Iris pigment epithelial cell (primary cell): ENCODE measurements at places on chromosomes 3 and 15.

DNA sequence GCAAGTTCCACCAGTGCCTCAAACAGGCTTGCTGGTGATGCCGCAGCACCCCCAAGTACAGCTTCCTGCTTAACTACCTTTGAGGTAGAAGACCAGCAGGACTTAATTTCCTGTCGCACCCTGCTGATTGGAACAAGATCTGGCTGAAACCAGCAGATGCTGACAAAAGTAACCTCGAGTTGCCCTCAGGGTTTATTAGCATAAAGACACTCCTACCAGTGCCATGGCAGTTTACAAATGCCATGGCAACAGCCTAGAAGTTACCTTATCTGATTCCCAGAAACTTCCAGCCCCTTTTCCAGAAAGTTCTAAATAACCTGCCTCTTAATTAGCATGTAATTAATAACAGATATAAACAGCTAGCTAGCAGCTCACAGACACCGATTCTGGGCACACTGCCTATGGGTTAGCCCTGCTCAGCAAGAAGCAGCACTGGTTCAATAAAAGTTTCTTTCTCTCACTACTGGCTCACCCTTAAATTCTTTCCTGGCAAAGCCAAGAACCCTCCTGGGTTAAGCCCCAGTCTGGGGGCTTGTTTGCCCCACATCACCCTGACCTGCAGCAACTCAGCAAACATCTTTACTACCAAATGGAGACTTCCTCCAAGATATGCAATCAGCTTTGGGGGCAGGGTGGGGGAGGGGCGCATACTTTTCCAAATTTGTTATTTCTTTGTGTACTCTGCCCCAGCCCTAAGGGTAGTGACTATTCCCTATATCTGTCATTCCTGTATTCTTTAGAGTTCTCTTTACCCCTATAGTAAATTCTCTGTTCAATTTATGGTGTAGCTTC, 54.2 kb downstream of the MAP4 start:
- DNase-seq, result no peak

- DNase-seq, result no peak
These were observed 781 bp upstream of the DPH6 start for GRCh38 chr15:35546511-35547381.

- peak; percentile 20 for DNase-seq
These were observed 437.4 kb upstream of the TPRG1 start for GRCh38 chr3:188734395-188734794.

DNA sequence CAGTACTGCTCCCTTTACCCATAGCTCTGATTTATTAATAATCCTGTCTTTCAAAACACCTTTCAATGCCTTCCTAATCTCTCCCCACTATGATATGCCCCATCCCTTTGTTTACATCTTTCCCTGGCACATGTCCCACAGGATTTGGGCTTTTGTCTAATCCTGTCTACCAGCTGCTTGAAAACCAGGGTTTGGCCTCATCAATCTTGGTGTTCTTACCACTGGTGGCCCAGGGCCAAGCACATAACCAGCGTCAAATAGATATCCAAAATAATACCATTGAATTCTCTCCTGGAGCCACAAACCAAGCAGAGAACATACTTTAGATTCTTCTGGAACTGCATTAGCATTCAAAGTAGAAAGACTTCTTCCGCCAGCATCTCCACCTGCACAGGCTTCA, 104.8 kb upstream of the PPP2R3A start:
- no peak for DNase-seq

DNA sequence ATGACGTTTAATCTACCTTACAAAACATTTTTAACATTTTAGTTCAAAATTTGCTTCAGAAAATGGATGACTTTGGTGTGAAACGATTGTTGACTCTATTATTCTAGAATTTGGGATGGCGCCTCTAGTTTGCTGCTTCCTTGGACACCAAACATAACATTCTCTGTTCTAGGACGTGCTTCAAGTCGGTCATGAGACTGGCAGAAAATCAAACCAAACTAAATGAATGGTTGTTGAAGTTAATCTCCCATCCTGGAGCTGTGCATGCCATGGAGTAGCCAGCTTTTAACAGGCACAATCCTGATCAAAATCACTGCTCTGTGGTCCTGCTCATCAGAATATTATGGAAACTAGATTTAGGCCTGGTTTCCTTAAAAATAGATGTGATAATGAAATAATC, 9.6 kb upstream of the LRRFIP2 start:
- DNase-seq, result no peak

GRCh38 chr3:14565868-14566588, 25.9 kb upstream of the GRIP2 start:
- peak; percentile 70 for DNase-seq

- DNase-seq, result peak; percentile 70
These were observed 51.7 kb downstream of the CLDN11 start for GRCh38 chr3:170470063-170471016.

GRCh38 chr3:13972679-13973379, 93.0 kb upstream of the WNT7A start:
- no peak for DNase-seq

DNA sequence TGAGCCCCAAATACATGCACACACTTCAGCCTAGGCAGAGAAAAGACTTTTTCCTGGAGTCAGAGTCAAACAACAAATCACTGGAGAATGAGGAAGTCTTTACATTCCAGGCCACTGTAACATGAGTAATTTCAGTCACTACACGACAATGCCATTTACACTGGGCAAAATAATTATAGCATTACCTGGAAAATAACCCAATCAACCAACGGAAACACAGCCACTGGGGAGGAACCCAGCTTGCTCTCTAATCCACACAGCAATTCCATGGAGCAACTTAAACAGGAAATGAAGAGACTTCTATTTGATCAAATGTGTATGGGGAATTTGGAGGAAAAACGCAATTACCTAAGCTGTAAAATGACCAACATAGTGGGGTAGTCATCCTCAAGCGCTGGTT, 15.2 kb downstream of the FSTL1 start:
- DNase-seq, result peak; percentile 73

DNA sequence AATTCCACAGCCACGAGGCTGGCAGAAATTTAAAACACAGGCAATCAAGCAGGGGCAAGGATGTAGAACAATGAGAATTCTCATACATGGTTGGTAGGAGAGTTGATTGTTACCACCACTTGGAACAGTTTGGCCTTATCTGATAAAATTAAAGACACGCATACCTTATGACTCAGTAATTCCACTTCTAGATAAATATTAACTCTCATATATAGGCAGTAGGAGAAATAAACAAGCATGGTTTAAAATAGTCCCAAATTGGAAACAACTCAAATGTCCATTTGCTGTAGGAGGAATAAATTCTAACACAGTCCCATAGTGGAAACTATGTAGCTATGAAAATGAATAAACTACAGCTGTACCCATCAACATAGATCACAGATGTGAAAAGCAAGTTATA, 42.3 kb upstream of the USP3 start:
- DNase-seq, result peak; percentile 80

DNA sequence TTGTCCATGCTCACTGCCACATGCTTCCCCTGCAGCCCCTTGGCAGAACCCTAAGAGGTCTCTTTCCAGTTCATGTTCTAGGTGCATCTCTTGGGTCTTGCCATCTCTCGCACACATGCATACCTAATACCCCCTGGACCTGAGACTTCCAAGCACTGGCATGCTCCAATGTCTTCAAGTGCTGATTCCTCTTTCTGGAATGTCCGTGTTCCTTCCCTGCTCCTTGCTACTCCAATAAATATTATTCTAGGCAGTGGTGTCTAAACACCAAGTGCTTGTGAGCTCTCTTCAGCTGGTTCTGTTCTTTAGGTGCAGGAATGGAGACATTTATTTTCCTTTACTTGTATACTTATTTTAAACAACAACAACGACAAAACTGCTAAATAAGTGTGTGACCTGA, 370.1 kb downstream of the LPP start:
- DNase-seq, result no peak

DNA sequence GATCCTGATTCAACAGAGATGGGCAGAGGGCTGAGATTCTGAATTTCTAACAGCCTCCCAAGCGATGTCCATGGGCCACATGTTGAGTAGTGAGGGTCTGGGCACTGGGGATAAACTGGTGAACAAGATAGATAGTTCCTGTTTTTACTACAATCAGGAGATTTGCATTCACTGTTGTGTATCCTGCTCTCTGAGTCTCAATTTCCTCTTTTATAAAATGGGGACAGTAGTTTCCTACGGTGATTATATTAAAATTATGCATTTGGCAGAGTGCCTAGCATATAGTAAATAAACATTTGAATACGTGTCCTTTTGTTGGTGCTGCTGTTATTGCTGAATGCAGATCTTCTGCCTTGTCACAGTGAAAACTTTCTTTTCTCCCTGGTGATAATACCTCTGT, 102.5 kb downstream of the MYH15 start:
- no peak for DNase-seq

GRCh38 chr3:189169728-189170127, 2.0 kb upstream of the TPRG1 start:
- DNase-seq, result no peak

DNA sequence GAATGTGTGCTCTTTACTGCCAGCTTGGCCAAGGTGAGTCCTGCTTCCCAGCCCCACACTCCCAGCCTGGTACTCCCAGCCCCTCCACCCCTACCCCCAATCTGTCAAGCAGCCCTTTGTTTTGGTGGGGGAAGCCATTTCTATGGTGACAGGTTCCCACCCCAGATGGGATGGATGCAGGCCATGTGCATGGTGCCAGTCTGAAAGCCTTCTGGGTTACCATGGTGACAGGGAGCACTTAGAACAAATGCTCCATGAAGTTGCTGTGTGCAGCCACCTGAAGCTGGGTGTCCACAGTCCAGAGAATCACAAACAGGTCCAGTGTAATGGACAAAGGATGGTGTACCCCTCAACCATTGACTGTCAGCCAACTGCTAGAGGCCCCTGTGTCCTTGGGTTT, 19.1 kb upstream of the VILL start:
- no peak for DNase-seq

DNA sequence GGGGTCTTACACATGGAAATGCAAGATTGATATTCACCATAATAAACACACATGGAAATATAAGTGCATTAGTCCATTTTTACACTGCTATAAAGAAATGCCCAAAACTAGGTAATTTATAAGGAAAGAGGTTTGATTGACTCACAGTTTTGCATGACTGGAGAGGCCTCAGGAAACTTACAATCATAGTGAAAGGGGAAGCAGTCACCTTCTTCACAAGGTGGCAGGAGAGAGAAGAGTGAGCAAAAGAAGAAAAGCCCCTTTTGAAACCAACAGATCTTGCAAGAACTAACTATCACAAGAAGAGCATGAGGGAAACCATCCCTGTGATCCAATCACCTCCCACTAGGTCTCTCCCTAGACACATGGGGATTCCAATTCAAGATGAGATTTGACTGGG, 111.7 kb upstream of the TP63 start:
- DNase-seq, result no peak

DNA sequence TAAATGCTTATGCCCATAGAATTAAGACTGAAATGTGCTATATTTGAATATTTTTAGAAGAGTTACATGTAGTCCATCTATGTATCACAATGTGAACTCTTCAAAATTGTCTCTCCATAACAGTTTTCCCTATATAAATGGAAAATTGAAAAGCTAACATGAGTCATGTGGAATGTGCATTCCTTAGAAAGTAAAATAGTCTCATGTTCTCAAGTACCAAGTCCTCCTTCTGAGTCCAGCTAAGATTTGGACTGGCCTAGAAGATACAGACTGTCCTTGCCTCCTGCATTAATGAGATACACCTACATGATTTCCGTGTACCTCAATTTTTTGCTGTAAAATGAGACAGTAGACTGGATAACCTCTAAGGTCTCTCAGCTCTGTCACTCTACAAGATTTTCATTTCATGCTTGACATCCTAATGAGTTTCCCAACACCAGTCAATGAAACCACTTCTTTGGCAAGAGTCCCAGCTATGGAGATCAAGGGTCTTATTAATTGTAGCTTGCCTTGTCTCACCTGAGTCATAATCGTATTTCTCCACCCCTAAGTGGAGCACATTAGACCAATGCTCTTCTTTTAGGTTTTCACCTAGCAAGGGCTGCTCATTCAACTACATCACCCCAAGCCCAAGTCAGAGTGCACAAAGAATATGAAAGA, 350.6 kb upstream of the IL12A start:
- DNase-seq, result peak; percentile 60

GRCh38 chr15:53470743-53471142, 288.7 kb downstream of the WDR72 start:
- DNase-seq, result peak; percentile 2

- peak; percentile 75 for DNase-seq
These were observed 27.6 kb upstream of the ADAMTSL3 start for GRCh38 chr15:83626171-83626802.

DNA sequence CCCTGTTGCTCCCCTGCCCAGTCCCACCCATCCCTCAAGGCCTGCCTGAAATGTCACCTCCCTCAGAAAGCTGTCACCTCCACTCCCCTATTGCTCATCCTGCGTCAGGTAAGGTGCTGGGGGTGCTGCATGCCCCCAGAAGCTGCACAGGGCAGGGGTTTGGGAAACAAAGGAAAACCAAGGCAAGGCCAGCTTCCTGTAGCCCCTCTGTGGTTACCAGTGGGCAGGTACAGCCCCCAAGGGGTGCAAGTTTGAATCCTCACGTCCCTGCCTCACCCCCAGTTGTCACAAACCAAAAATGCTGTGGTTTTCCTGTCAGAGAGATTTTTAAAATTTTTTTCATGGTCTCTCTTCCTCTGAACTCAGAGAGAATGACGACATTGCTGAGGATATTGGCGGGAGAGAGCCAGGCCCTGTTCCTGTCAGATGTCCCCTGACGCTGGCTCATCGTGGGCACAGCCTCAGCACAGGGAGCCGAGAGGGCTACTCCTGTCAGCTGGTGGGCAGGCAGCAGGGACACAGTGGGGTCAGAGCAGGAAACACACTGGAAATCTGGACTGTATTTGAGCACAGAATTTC, 27.0 kb downstream of the PSTPIP1 start:
- peak; percentile 40 for DNase-seq

DNA sequence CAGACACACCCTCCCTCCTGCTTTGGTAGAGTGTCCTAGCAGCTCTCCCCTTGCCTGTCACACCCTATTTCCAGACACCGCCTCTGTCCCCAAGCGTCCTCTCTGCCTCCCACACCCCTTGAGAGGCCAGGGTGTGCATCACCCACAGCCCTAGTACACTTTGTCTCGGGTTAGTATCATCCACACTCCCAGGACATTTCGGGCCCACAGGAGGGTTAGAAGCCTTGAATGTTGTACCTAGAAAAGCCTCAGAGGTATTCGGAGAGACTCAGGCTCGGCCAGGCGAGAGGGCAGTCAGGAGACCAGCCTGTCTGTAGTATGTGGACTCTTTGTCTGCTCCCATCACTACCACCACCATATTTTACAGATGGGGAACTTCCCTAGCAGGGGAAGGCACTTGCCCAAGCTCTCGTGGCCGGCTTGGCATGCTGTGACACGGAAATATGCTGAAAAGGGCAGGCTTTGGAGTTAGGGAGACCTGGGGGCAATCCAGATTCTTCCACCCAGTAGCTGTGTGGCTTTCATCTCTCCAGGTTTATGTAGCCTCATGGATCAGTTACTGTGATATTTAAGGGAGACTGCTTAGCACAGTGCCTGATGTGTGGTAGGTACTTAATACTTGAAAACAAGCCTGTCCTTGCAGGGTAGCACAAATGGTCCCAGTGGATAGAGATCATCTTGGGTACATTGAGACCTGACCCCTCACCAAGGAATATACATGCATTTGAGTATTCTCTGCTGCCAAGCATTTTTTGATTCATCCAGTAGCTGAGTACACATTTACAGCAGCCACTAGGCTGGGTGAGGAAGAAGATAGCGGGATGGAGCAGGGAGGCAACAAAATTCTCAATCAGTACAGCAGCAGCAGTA, 1.4 kb downstream of the TMEM43 start:
- DNase-seq, result no peak

GRCh38 chr15:52018244-52018643, 775 bp upstream of the MAPK6 start:
- peak; percentile 84 for DNase-seq
